ENCODE measurements at places on chromosomes 1 and 21.

- no peak for DNase-seq
Observed at GRCh38 chr1:953524-954320, 5.3 kb downstream of the NOC2L start.

GRCh38 chr21:28283641-28284490 lies 708.8 kb downstream of the LTN1 start:
- DNase-seq: no peak

DNA sequence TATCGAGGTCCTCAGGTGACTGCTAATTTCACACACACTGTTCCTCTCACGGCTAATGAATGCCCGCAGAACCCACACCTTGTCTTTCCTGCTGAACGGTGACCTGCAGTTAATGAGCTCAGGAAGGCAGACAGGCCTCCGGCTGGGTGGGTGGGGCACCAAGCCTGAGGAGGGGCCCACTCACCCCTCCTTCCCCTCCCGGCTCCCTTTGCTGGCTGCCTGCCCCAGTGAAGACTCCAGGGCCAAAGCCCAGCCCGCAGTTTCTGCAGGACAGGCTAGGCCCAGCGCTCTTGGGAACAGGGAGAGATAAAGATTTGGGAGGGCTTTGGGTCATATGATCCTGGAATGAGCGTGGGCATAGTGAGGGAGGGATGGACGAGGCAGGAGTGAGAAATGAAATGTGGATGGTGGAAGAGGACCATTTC lies 26.4 kb downstream of the FOXO6 start:
- no peak for DNase-seq

DNA sequence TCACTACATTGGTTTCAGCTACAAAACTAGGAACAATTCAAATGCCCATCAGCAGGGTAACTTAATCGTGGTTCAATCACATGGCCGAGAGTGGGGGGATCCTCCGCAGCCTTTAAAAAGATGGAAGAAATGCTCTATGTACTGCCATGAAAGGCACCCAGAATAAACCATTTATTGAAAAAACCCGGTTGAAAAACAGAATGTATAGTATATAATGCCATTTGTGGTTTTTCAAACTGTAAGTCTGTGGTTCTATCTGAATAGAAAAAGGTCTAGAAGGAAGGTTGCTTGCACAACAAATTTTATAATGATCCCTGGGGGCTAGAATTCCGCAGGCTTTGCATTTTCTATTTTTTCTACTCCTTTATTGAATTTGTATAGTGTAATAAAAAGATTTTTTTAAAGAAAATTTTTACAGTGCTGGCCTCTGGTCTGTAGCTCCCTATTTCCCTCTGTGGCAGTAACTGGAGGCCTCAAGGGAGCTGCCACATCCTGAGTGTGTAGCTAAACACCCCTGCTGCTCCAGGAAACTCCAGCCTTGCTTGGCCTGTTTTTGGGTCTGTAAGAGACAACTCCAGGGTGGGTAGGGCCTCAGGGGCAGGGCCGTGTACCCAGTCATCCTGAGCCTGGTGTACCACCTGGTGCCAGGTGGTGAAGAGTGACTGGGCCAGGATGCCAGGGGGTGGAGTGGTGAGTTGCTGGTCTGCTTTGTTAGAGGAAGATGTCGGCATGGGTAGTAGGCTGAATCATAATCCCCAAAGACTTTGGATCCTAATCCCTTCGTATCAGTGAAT lies 51.5 kb upstream of the EPS8L3 start:
- no peak for DNase-seq

- DNase-seq: no peak
Observed at GRCh38 chr1:89260566-89261255, 11.9 kb downstream of the GBP5 start.

DNA sequence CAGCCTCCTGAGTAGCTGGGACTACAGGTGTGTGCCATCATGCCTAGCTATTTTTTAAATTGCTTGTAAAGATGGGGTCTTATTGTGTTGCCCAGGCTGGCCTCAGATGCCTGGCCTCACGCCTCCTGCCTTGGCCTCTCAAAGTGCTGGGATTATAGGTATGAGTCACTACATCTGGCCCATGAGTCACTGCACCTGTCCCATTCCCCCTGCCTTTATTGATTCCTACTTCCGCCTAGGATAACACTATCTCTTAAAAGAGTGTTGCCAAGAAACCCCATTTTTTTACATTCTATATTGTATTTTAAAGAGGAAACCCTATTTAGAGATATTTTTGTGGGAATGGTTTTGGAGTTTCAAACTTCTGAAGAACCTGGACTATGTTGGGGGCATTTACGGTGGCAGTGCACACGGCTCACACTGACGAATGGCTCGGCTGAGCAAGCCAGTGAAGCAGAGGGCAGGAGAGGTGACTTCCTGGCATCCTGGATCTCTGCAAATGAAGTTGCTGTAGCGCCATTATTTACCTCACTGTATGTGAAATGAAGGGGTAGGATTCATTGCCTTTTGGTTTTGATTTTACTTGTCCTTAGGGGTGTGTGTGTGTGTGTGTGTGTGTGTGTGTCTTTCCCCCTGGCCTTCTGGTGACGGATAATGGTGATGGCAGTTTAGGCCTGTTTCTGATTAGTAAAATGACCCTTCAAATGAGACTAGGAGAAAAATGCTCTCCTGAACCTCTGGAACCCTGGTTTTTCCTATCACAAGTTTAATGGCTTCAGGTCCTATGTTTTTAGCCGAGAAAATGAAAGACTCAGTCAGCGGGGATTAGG lies 22.5 kb downstream of the KIF26B start:
- no peak for DNase-seq

GRCh38 chr1:24250224-24250623 lies 63.1 kb upstream of the IFNLR1 start:
- no peak for DNase-seq
